ENCODE measurements at places on chromosomes 5 and 9.

GRCh38 chr9:24189986-24190385, 355.7 kb downstream of the IZUMO3 start:
- DNase-seq: no peak

DNA sequence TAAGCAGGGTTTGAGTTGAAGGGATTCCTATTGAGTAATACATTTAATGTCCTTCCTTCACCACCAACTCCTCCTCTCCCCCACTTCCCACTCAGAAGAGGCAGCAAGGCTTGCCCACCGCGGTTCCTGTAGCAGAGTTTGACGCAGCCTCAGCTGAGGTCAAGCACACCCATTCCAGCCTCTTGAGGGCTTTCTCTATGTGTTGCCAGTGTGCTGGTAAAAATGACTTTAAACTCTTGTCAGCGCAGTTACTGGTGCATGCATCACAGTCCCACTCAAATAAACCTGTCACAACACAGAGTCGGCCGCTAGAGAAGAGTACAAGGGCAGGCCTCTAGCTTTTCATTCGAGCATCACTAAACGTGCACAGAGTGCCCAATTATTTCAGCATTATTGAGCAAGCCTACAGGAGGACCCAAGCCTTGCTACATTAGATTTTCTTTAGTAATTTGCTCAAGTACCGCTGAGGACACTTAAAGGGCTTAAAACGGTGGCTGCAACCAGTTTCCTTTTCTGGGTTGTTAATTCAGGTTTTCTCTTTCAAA, 79.6 kb downstream of the TLE4 start:
- DNase-seq: no peak

DNA sequence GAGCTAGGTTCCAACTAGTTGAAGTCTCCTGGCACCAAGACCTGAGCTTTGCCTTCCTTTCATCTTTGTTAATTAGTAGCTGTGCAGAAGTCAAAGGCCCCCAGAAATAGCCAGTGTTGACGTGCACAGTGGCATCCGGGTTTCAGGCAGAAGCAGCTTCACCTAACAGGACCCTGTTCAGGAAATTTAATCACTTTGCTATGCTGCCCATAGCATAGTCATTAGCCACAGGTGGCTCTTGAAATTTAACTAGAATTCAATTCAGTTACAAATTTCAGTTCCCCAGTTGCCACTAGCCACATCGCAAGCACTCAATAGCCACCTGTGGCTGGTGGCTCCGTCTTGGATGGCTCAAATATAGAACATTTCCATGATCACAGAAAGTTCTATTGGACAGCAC, 179.1 kb downstream of the GOLPH3 start:
- DNase-seq: no peak

GRCh38 chr5:66324357-66324756, 180.3 kb downstream of the SREK1 start:
- DNase-seq: no peak

- DNase-seq: no peak
Measured at GRCh38 chr9:13568841-13569601, 289.5 kb upstream of the MPDZ start.

- no peak for DNase-seq
Measured at GRCh38 chr9:107465467-107466451, 23.8 kb downstream of the KLF4 start.

DNA sequence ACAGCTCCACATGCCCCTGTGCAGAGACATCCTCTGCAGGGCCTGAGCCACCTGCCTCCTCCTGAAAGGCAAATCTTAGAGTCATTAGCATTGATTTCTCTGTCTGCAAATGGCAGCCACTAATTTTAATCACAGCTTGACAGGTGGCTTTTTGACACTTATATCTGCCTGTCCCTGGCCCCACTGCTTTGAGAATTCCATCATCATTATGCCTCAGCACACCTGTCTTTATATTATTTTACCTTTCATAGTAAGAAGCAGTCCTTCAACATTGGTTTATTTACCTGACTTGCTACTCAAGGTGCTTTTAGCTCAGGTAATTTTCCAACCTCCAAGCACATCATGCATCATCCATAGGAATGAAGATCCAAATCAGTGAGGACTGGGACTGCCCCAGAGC, 451.3 kb downstream of the MTRR start:
- DNase-seq: no peak

DNA sequence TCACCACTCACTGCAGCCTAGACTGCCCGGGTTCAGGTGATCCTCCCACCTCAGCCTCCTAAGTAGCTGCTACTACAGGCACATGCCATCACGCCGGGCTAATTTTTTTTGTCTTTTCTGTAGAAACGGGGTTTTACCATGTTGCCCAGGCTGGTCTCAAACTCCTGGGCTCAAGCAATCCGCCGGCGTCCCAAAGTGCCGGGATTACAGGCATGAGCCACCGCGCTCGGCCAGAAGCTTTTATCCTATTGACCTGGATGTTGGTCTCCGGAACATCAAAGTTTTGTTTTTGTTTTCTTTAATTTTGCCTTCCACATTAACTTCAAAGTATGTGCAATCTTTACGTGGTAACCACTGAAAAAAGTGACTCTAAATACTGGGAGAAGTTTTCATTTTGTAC, 42.4 kb upstream of the FST start:
- DNase-seq: no peak

- no peak for DNase-seq
Measured at GRCh38 chr9:70058569-70059116, 15.0 kb downstream of the MAMDC2 start.

- DNase-seq: no peak
Measured at GRCh38 chr9:109940561-109940960, 160.6 kb downstream of the PALM2AKAP2 start.

- no peak for DNase-seq
Measured at GRCh38 chr5:121029536-121030245, 565.6 kb downstream of the PRR16 start.

DNA sequence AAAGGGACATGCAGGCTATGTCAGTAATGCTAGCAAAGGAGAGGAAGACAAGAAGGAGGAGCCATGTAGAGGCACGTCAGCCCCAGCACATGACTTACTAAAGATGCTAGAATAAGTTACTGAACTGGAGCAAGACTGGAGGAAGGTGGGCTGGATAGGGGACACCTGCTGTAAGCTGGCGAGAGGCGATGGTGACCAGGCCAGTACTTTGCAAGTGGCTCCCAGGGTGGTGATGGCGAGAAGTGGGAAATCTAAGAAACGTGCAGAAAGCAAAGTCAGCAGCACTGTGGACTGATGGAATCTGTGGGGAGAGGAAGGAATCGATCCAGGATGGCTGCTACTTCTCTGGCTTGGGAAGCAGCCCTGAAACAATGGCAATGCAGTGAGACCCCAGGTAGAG, 617.1 kb upstream of the ADAMTS16 start:
- DNase-seq: no peak

DNA sequence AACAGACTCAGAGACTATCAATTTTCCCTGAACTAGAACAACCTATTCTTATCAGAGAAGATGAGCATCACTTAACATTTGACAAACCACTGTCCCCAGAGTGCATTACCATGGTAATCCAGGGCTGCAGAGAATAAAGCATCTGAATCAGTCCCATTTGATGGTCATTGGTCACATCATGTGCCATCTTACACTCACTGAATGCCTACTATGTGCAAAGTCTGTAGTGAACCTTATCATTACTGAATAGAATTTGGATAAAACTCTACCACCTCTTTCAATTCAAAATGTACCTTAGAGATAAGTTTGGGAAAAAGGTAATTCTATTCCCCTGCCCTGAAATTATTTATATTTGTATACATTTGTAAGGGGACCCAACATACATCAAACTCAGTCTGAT, 156.4 kb upstream of the TRPC7 start:
- DNase-seq: no peak

- peak; percentile 11 for DNase-seq
Measured at GRCh38 chr9:85900504-85901201, 40.3 kb upstream of the NAA35 start.

DNA sequence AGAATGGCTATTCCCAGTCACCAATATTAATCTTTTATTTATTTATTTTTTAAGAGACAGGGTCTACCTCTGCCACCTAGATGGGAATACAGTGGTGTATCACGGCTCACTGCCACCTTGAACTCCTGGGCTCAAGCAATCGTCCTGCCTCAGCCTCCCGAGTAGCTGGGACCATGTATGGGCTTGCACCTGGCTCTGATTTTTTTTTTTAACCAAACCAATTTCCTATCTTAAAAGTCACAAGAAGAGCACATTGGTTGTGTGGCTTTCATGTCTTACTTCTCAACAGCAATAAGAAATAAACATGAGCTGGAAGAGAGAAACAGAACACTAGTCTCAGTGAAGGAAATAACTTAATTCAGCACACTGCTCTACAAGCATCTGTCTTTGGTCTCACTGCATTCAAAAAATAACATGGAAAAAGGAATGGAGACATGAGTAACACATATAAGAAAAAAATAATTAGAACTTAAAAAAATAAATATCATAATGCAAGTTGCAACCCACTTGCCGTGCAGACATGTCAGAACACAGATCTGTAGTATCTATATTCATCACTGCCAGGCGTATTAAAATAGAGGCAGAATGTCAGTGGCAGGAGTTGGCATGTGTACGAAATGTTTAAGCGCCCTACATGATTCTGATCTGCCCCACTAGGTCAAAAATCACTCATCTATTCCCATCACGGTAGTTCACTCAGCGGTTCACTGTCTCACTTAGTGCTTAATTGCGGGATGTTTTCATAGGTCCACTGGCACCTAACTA, 66.4 kb downstream of the EFNA5 start:
- DNase-seq: no peak

GRCh38 chr5:127296321-127296720, 5.7 kb downstream of the MEGF10 start:
- no peak for DNase-seq

DNA sequence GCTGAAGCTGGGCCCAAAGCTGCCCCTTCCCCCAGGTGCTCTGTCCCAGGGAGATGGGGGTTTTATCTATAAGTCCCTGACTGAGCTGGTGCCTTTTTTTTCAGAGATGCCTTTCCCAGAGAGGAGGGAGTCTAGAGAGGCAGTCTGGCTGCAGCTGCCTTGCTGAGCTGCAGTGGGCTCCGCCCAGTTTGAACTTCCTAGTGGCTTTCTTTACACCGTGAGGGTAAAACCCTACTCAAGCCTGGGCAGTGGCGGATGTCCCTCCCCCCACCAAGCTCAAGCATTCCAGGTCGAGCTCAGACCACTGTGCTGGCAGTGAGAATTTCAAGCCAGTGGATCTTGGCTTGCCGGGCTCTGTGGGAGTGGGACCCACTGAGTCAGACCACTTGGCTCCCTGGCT, 41.3 kb downstream of the CAVIN4 start:
- no peak for DNase-seq

GRCh38 chr5:180084638-180085561, 13.3 kb upstream of the RNF130 start:
- no peak for DNase-seq

GRCh38 chr9:98949565-98949964, 5.9 kb downstream of the COL15A1 start:
- no peak for DNase-seq

DNA sequence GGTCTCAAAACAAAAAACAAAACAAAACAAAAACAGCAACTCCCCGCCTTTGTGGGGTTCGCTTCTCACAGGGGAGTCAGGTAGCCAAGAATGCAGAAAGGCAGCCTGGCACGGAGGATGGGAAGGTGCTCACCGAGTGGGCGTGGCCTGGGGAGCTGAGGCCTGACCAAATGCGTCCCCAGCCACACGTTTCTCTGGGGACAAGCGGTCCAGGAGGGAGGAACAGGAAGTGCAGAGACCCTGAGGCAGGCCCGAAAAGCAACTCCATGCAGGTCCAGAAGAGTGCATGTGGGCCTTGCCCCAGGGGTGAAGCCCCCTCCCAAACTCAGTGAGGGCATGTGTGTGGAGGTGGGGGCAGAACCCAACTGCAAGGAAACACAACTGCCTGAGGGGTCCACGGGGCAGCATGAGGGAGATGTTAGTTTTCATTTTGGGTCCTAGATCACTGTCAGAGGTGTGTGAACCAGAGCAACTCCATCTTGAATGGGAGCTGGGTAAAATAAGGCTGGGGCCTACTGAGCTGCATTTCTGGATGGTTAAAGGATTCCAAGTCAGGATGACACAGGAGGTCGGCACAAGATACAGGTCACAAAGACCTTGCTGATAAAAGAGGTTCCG, 2.6 kb upstream of the UAP1L1 start:
- DNase-seq: no peak

DNA sequence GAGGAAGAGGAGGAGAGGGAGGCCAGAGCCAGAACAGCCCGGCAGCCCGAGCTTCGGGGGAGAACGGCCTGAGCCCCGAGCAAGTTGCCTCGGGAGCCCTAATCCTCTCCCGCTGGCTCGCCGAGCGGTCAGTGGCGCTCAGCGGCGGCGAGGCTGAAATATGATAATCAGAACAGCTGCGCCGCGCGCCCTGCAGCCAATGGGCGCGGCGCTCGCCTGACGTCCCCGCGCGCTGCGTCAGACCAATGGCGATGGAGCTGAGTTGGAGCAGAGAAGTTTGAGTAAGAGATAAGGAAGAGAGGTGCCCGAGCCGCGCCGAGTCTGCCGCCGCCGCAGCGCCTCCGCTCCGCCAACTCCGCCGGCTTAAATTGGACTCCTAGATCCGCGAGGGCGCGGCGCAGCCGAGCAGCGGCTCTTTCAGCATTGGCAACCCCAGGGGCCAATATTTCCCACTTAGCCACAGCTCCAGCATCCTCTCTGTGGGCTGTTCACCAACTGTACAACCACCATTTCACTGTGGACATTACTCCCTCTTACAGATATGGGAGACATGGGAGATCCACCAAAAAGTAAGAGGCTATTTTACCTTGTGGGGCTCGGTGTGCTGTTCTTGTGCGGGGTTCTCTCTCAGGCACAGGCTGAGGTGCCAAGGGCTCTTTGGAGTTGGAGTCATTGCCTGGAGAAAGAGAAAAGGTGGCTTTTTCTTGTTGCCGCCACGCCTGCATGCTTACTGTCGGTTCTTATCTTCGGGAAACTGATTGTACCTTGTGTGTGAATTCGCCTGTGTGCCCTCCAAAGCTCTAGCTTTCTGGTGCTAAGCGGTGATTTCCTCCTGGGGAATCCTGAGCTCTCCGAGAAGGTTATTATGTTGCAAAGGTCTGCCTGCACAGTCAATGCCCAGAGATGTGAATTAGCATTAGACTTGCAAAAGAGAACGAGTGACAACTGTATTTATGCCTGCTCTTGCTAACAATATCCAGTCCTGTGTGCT, at the start of gene ISL1:
ISL1 (plus strand) TSS at position 318 of the 991 bp plus-strand sequence; CDS start at position 542, 224 bp downstream.
- no peak for DNase-seq

DNA sequence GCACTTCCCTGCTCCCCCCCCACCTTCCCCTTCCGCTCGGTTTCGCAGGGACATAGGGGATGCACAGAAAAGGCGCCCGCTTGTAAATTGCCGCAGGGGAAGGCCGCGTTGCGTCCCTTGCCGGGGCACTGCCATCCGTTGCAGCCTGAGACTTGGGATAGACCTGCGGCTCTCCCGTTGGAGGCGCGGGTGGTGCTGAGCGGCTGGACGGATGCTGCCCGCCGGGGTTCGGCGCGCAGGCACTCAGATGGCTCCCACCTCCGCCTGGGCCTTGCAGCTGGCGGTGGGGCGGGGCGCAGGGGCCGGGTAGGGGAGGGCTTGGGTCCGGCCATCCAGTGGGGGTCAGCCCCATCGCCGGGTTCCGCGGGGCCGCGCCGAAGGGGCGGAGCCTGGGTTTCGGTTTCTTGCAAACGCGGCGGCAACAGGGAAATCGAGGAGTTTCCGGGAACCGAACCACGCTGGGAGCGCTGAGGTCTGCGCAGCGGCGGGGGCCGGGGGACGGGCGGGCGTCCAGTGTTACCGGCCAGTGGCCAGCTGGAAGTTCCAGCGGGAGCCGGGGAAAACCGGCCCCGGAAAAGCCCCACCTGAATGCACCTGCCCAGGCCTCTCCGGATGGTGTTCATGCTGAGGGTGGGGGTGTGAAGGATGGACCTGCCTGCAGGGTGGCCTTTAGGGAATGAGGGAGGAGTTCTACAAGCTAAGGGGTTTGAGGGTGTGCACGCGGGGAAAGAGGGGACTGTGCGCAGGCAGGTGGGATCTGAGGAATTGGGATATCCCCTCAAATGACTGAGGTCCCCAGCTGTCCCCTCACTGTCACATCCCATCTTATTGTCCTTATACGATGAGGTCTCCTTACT, 6.3 kb upstream of the IRF1 start:
- peak; percentile 68 for DNase-seq

Measured in GM18507 (cell line).